ENCODE measurements at places on chromosomes 1 and 21.

GRCh38 chr1:61012341-61012761 is 70.0 kb upstream of the NFIA start:
- no peak for DNase-seq

- DNase-seq = no peak
Measured at GRCh38 chr1:170910273-170910672, 25.1 kb upstream of the MROH9 start.

GRCh38 chr1:9881838-9882249 is 28.2 kb downstream of the CTNNBIP1 start:
- no peak for DNase-seq

DNA sequence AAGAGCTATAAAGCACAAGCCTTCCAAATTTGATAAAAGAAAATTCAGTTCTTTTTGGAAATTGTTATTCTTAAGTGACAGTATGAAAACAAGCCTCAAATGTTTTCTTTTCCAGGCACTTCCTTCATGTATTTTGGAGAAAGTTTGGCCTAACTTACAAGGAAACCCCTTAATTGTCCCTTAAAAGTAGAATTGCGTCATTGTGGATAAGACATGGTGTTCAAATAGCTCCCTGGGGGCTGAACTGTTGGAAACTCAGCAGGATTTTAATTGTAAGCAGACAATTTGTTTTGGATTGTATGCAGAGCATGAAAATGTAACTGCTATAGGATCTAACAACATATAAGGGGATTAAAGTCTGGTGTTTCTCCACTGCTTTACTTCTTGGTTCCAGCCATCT is 35.4 kb upstream of the FGGY start:
- no peak for DNase-seq

DNA sequence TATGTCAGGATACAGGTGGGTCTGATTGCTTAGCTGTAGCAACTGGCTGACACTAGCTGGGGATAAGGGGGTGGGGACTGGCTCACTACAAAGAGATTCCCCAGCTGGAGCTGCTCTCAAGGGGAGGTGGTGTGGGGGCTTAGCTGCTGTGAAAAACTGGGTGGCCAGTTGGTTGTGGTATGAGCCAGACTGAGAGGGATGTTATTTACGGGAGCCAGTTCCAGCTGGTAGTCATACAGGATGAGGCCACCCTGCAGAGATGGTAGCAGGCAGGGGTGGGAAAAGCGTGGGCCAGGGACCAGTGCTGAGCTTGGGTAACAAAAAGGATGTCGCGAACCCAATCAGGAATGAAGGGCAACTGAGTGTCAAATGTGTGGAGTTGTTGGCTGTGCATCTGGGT is 204.0 kb upstream of the C21orf91 start:
- no peak for DNase-seq

- DNase-seq = no peak
Measured at GRCh38 chr21:36218691-36219090, 62.1 kb downstream of the DOP1B start.

GRCh38 chr21:41755258-41755933 is 11.5 kb downstream of the RIPK4 start:
- DNase-seq = no peak

DNA sequence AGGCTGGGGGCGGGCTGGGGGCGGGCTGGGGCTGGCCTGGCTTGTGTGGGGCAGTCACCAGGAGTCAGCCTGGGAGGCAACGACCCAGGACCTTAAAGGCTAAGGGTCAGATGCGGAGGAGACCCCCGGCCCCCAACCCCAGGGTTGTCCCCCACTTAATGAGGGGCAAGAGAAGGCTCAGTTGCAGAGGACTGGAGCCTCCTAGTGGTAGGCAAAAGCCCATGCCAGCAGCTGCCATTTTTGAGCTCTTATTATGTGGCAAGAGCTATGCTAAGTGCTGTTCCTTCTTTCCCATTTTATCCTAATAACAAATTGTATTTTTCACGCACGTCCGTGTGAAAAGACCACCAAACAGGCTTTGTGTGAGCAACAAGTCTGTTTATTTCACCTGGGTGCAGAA is 8.0 kb downstream of the KIAA1614 start:
- DNase-seq = no peak

DNA sequence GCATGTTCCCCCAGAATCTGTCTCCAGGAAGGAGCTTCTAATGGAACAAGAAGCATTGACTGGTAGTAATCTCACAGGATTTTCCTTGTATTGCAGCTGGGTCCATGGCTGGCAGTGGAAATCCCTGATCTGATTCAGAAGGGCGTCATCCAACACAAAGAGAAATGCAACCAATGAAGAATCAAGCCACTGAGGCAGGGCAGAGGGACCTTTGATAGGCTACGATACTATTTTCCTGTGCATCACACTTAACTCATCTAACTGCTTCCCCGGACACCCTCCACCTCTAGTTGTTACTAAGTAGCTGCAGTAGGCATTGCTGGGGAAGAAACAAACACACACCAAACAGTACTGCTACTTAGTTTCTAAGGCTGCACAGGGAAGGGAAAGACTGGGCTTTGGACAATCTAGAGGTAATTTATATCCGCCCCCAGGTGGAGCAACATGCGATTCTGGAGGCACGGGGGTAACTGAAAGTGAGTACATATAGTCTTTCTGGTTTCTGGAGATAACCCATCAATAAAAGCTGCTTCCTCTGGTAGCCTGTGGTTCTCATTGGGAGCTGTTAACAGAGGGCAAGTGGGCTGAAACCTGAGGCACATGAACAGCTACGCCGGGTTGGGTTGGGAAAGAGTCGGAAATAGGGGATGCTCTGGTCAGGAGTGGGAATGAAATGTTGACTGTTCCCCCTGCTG is 837 bp upstream of the USP21 start:
- DNase-seq = no peak

- no peak for DNase-seq
Measured at GRCh38 chr21:14312871-14313270, 70.1 kb downstream of the HSPA13 start.

GRCh38 chr21:26093122-26093521 is 77.4 kb downstream of the APP start:
- no peak for DNase-seq

GRCh38 chr1:192984080-192984479 is 75.1 kb downstream of the UCHL5 start:
- DNase-seq = no peak

Measured in stimulated activated CD4-positive, alpha-beta T cell treated with anti-CD3 and anti-CD28 coated beads, Interleukin-4, amount 100 ng/mL, for 4 hours (primary cell).